ENCODE measurements at places on chromosomes 12 and 14.

DNA sequence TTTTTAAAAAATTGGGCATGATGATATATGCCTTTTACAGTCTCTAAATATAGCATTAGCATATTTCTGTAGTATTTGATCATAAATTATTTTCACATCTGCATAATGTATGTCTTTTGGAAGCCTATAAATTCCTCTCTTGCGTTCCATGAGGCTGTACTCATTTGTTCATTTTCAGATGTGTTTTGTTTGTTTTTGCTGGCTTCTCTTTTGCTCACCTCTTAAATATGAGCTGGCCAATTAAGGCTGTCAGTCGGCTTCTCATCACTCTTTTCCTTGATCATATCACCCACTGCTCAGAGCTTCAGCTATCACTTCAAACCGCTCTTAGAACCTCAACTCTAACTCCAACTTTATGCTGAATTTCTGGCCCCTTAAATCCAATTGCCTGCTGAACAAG lies 6.6 kb downstream of the TMEM263 start:
- H3K27ac ChIP-seq = no peak overlapping the region
- no peaks in the 10 kb centered on the region for H3K27me3 ChIP-seq
- H3K36me3 ChIP-seq = peaks cover 11% of the 10 kb centered on the region
- peaks cover 22% of the 10 kb centered on the region for H3K4me1 ChIP-seq
- H3K4me3 ChIP-seq = no peak overlapping the region
- DNase-seq = no peak

- no peak for DNase-seq
- H3K4me3 ChIP-seq = no peak overlapping the region
- H3K27me3 ChIP-seq = no peaks in the 10 kb centered on the region
- H3K27ac ChIP-seq = no peak overlapping the region
- H3K36me3 ChIP-seq = no peaks in the 10 kb centered on the region
These were observed 129.9 kb upstream of the GRIN2B start for GRCh38 chr12:14111230-14111865.

GRCh38 chr12:132145334-132145733 lies 1.1 kb downstream of the NOC4L start:
- H3K36me3 ChIP-seq = peaks cover 22% of the 10 kb centered on the region
- H3K4me3 ChIP-seq = peak overlapping the region; percentile 81
- peak; percentile 56 for DNase-seq
- H3K4me1 ChIP-seq = peaks cover 18% of the 10 kb centered on the region
- no peaks in the 10 kb centered on the region for H3K27me3 ChIP-seq

DNA sequence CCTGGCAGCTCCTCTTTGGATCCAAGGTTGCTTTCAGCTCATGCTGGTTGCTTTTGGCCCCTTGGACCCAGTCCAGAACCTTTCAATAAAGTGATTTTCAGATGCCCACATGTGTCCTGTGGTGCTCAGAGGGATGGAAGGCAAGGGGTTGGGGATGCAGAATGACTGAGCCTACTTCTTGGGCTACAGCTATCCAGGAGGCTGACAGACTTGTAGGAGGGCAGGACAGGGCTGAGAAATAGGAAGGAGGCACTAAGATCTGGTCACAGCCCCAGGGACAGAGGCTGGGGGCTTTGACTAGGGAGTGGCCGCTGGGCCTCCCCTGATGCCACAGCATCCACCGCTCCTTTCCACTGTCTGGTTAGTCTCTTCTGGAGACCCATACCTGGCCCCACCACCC lies 1.2 kb upstream of the HOXC11 start:
- H3K4me1 ChIP-seq = peaks cover 17% of the 10 kb centered on the region
- H3K36me3 ChIP-seq = no peaks in the 10 kb centered on the region
- H3K27me3 ChIP-seq = peaks cover 100% of the 10 kb centered on the region
- no peak for DNase-seq
- no peak overlapping the region for H3K27ac ChIP-seq

DNA sequence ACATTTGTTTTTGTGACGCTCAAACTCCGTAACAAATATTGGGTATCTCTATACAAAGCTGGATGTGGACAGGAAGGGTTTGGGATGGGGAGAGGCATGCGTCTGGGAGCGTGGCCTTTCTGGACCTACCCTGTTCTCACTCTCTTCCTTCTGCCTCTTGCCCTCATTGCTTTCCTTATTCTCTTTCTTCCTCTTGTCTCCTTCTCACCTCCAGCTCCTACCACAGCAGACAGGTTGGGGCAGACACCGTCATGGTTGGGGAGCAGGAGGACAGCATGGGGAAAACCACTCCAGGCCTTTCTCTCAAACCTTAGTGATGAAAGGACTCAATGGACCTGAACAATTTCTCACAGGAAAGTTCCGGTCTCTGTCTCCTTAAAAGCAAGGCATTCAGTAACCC lies 465.3 kb downstream of the RAD51B start:
- H3K4me3 ChIP-seq = no peak overlapping the region
- H3K27ac ChIP-seq = peak overlapping the region; percentile 75
- no peaks in the 10 kb centered on the region for H3K27me3 ChIP-seq
- no peak for DNase-seq
- H3K36me3 ChIP-seq = no peaks in the 10 kb centered on the region

DNA sequence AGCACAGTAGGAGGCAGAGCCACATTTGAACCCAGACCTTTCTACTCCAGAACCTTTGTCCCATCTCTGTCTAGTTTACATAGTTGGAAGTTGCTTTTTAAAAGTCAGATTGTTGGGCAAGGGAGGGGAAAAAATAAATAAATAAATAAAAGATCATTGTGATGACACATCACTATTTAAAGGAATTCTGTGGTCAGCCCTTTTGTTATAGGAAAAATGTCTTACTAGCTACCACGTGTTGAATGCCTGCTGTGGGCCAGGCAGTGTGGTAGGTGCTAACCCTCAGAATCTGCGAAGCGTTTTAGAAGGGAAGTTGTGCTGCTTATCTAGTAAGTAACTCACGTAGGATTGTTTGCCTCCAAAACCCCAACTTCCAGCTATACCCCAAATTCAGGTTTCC lies 62.3 kb downstream of the BHLHE41 start:
- H3K27me3 ChIP-seq = no peaks in the 10 kb centered on the region
- H3K4me3 ChIP-seq = no peak overlapping the region
- no peaks in the 10 kb centered on the region for H3K4me1 ChIP-seq
- no peak for DNase-seq

- no peak overlapping the region for H3K27ac ChIP-seq
- H3K4me1 ChIP-seq = no peaks in the 10 kb centered on the region
These were observed 51.6 kb downstream of the GPHB5 start for GRCh38 chr14:63267171-63267570.

DNA sequence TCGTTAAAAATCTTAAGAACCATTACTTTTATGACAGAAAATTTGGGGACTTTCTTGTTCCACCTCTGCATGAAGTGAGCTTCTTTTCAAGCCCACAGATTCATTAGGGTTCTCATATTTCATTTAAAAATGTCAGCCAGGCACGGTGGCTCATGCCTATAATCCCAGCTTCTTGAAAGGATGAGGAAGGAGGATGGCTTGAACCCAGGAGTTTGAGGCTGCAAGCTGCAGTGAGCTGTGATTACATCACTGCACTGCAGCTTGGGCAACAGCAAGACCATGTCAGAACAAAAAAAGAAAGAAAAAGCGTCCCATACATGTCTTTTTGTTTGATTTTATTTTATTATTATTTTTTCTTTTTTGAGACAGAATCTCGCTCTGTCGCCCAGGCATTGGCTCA lies 43.4 kb upstream of the ATF1 start:
- no peak for DNase-seq
- no peak overlapping the region for H3K4me3 ChIP-seq
- no peaks in the 10 kb centered on the region for H3K27me3 ChIP-seq
- H3K27ac ChIP-seq = no peak overlapping the region

GRCh38 chr12:107568718-107569117 lies 116.9 kb upstream of the PWP1 start:
- H3K27me3 ChIP-seq = no peaks in the 10 kb centered on the region
- H3K4me1 ChIP-seq = no peaks in the 10 kb centered on the region
- no peak overlapping the region for H3K27ac ChIP-seq
- DNase-seq = no peak
- H3K4me3 ChIP-seq = no peak overlapping the region
- no peaks in the 10 kb centered on the region for H3K36me3 ChIP-seq

DNA sequence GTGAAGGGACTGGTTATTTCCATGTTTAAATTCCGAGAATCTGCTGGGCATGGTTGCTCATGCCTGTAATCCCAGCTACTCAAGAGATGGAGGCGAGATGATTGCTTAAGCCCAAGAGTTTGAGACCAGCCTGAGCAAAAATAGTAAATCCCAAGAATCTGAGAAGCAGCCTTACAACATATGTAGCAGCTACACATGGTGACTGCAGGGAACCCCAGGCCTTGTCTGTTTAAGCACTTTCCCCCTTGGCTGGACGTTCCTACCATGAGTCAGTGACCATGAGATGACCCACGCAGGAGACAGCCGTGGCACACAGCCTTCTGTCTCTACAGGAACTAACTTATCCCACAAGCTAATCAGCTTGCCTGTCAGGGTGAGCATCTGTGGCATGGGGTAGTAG lies 5.5 kb upstream of the SLC24A4 start:
- no peak for DNase-seq
- no peaks in the 10 kb centered on the region for H3K36me3 ChIP-seq
- H3K27ac ChIP-seq = no peak overlapping the region
- no peaks in the 10 kb centered on the region for H3K4me1 ChIP-seq

- H3K4me1 ChIP-seq = peaks cover 19% of the 10 kb centered on the region
- no peak for DNase-seq
- H3K4me3 ChIP-seq = no peak overlapping the region
- H3K27me3 ChIP-seq = no peaks in the 10 kb centered on the region
These were observed 29.9 kb downstream of the TSPAN9 start for GRCh38 chr12:3107071-3107583.

DNA sequence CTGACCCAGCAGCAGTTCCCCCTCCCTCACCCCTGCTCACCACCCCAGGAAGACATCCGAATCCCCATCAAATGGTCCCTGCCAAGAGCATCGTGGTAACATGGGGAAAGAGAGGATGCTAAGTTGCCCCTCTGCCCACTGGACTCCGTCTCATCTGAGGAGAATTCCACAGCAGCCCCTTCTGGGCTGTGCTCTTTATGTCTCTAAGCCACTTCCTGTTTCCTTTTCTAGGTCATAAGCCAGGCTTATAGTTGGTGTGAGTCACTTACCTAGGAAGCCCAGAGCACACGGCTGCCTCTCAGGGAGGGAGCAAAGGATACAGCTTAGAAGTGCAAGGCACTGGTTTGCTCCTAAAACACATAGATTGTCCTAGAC lies 76.0 kb downstream of the VCPKMT start:
- H3K4me1 ChIP-seq = peaks cover 32% of the 10 kb centered on the region
- H3K27ac ChIP-seq = peak overlapping the region; percentile 58
- H3K27me3 ChIP-seq = no peaks in the 10 kb centered on the region

DNA sequence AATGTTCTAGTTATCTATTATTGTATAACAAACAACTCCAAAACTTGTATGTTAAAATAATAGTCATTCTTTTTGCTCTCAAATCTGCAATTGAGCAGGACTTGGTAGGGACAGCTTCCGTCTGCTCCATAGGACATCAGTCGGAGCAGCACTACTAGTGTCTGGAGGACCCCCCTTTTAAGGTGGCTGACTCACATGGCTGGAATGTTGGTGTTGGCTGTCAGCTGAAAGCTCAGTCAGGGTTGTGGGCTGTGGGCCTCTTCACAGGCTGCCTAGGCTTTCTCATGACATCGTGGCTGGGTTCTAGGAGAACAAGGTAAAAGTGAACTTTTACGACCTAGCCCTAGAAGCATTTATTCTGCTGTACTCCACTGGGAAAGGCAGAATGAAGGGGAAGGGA lies 160.6 kb downstream of the ANO4 start:
- H3K27ac ChIP-seq = no peak overlapping the region
- H3K4me1 ChIP-seq = no peaks in the 10 kb centered on the region
- H3K4me3 ChIP-seq = no peak overlapping the region
- H3K27me3 ChIP-seq = no peaks in the 10 kb centered on the region
- DNase-seq = no peak
- no peaks in the 10 kb centered on the region for H3K36me3 ChIP-seq

DNA sequence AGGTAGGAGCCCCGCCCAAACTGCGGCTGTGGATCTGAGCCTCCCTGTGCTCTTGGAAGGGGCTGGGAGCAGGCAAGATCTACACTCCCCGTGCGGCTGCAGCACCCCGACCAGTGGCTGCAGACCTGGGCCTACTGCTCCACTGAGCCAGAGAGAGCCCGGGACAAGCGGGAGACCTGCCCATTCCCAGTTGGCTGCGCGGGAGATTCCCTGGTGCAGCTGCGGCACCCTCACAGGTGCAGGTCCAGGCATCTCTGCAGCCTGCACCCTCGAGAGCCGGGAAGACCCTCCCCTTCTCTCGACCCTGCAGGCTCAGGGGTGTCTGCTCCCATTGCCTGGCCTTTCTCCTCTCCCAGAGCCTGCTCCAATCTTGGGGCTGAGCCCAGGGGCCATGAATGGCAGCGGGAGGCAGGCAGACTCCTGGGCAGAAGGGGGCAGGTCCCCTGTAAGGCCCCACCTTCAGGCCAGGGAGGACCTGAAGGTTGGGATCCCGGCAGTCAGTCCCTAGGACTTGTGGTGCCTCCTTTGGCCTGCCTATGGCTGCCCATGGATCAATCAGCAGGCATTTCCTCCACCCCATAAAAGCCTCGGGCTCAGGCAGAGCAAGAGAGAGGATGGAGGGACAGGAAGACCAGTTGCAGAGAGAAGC lies 8.8 kb upstream of the A2M start:
- H3K4me3 ChIP-seq = peak overlapping the region; percentile 11
- no peaks in the 10 kb centered on the region for H3K36me3 ChIP-seq
- peak; percentile 61 for DNase-seq
- H3K27me3 ChIP-seq = no peaks in the 10 kb centered on the region
- H3K27ac ChIP-seq = peak overlapping the region; percentile 74

GRCh38 chr14:53432378-53432802 lies 279.3 kb upstream of the DDHD1 start:
- no peaks in the 10 kb centered on the region for H3K4me1 ChIP-seq
- H3K27ac ChIP-seq = no peak overlapping the region
- H3K36me3 ChIP-seq = no peaks in the 10 kb centered on the region
- DNase-seq = no peak

DNA sequence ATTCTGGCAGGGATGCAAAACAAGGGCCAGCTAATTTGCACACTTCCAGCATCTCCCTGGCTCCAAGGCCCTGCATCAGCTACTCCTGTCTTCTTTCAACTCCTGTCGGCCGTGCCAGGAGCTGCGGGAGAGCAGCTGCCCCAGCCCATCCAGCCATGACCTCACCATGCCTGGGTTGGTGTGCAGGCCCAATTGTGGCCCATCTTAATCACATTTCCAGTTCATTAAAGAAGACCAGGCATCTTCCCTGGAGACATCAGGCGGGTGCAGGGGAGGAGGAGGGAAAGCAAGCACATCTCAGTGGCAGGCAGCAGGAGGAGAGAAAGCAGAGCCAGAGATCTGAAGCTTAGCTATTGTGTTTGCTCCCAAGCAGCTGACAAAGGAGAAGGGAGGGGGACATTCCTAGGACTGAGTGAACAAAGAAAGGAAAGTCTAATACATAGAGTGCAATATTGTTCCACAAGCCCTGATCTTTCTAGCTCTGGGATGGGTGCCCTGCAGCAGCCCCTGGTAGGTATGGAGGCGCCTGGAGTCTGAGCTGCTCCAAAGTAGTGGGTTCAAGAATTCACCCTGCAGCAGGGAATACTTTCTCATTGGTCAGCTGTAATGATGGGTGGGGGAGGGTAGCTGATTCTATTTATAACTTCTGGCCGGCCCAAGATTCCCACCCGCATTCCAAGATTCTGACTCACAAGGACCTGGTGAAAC lies 40.1 kb downstream of the VWF start:
- no peak for DNase-seq
- no peak overlapping the region for H3K4me3 ChIP-seq
- no peaks in the 10 kb centered on the region for H3K27me3 ChIP-seq
- H3K4me1 ChIP-seq = peaks cover 13% of the 10 kb centered on the region

- H3K4me3 ChIP-seq = no peak overlapping the region
- H3K27ac ChIP-seq = no peak overlapping the region
- peaks cover 10% of the 10 kb centered on the region for H3K27me3 ChIP-seq
- no peaks in the 10 kb centered on the region for H3K36me3 ChIP-seq
These were observed 40.2 kb downstream of the CACNA2D4 start for GRCh38 chr12:1878214-1878613.
